ENCODE measurements at places on chromosomes 3 and 15. TPM values are rescaled to one million over a fixed set of nuclear protein-coding genes. Genes with fewer than 3 reads are reported as not detected.
A peak's percentile ranks its signal among the peaks of the same experiment; 100 is the strongest.

Gene LHFPL4
- polyA plus RNA-seq = 0.06 TPM

Gene LAMB2
- polyA plus RNA-seq = not detected

Gene PLA2G4D
- polyA plus RNA-seq = not detected

Gene PHLDB2
- polyA plus RNA-seq = 24.8 TPM

Gene ARPC4
- 428 TPM for polyA plus RNA-seq

Gene GOLGA6B
- not detected for polyA plus RNA-seq

Gene ZCWPW2
- 0.46 TPM for polyA plus RNA-seq

GRCh38 chr15:70486451-70487386 lies 276.6 kb downstream of the UACA start:
- H3K27me3 ChIP-seq = peaks cover 30% of the 10 kb centered on the region
- H3K27ac ChIP-seq = peak overlapping the region; percentile 71
- peak; percentile 85 for DNase-seq
- no peaks in the 10 kb centered on the region for H3K36me3 ChIP-seq

DNA sequence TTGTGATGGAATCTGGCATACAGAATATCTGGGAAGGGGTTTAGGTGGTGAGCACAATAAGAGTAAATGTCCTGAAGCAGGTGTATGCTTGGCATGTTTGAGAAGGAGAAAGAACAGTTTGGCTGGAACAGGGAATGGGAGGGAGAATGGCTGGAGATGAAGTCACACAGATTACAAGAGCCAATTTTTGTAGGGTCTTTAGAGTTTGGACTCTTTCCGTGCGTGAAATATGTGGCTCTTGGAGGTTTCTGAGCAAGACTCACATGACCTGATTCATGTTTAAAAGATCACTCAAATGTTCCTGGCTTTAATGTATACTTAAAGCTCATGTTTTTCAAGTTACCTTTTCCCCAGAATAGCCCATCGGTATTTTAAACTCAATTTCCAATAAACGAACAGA lies 32.8 kb downstream of the SPRED1 start:
- H3K4me3 ChIP-seq = no peak overlapping the region
- no peaks in the 10 kb centered on the region for H3K36me3 ChIP-seq
- no peaks in the 10 kb centered on the region for H3K4me1 ChIP-seq
- no peak for DNase-seq

GRCh38 chr3:126081618-126082361 lies 2.1 kb downstream of the SLC41A3 start:
- no peaks in the 10 kb centered on the region for H3K36me3 ChIP-seq
- H3K4me3 ChIP-seq = peak overlapping the region; percentile 25
- H3K4me1 ChIP-seq = peaks cover 29% of the 10 kb centered on the region
- no peak for DNase-seq

GRCh38 chr3:119597548-119598288 lies at the start of gene PLA1A:
PLA1A (plus strand) TSS chr3:119597885; CDS start chr3:119597914, 29 bp downstream.
- no peak for DNase-seq
- no peaks in the 10 kb centered on the region for H3K36me3 ChIP-seq
- H3K4me1 ChIP-seq = no peaks in the 10 kb centered on the region
- H3K27ac ChIP-seq = no peak within 1 kb of the TSS
- H3K4me3 ChIP-seq = no peak within 1 kb of the TSS
- no peaks in the 10 kb centered on the region for H3K27me3 ChIP-seq

GRCh38 chr3:126541628-126542339 lies 16.9 kb downstream of the C3orf22 start:
- DNase-seq = no peak
- peaks cover 3% of the 10 kb centered on the region for H3K27me3 ChIP-seq
- H3K27ac ChIP-seq = no peak overlapping the region
- no peaks in the 10 kb centered on the region for H3K36me3 ChIP-seq

DNA sequence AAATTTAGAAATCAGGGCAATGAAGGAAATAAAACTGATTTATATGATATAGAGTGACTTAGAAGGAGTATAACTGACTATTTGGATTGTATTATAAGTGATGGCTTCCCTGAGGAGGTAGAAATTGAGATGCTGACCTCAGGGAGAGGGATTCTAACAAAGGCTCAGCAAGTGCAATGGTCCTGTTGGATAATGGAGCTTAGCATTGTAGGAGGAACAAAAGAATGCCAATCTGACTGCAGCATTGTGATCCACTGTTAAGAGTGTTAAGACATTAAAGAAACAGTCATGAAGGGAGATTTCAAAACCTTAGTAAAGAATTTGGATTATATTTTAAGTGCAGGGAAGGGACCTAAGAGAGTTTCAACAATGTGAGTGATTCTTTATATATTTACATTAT lies 158.4 kb upstream of the NAALADL2 start:
- no peaks in the 10 kb centered on the region for H3K36me3 ChIP-seq
- no peak overlapping the region for H3K4me3 ChIP-seq
- H3K27ac ChIP-seq = no peak overlapping the region
- H3K27me3 ChIP-seq = peaks cover 1% of the 10 kb centered on the region

DNA sequence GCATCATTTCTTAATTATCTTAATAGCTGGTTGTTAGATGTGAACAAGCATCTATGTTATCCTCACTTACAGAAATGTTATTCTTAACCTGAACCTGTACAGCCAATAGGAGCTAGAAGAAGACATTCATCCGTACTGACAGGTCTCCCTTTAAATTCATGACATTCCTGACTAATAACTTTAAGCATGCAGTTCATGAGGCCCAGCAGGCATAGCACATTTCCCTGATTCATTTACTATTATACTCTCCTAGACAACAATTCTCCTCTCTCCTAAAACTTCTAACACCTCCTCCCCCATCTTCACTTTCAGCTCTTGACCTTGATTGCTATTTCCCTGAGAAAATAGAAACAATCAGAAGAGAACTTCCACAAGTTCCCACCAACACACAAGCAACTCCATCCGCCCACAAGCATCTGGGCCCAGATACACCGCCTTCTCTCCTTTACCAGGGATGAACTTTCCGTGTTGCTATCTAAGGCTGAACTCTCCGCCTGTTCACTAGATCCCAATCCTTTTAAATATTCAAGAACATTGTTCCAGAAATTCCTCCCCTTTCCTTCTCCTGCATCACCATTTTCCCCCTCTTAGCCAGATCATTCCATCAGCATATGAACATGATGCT lies 62.9 kb upstream of the SPRED1 start:
- no peak overlapping the region for H3K27ac ChIP-seq
- no peaks in the 10 kb centered on the region for H3K4me1 ChIP-seq
- no peak for DNase-seq
- no peaks in the 10 kb centered on the region for H3K27me3 ChIP-seq
- H3K36me3 ChIP-seq = no peaks in the 10 kb centered on the region
- H3K4me3 ChIP-seq = no peak overlapping the region

GRCh38 chr3:126978291-126978690 lies 4.6 kb upstream of the PLXNA1 start:
- no peak for DNase-seq
- no peak overlapping the region for H3K27ac ChIP-seq
- peaks cover 11% of the 10 kb centered on the region for H3K4me1 ChIP-seq
- H3K27me3 ChIP-seq = peaks cover 34% of the 10 kb centered on the region
- peaks cover 8% of the 10 kb centered on the region for H3K36me3 ChIP-seq
- no peak overlapping the region for H3K4me3 ChIP-seq

- no peak for DNase-seq
- H3K4me3 ChIP-seq = no peak overlapping the region
- H3K36me3 ChIP-seq = no peaks in the 10 kb centered on the region
- no peaks in the 10 kb centered on the region for H3K27me3 ChIP-seq
- no peak overlapping the region for H3K27ac ChIP-seq
- H3K4me1 ChIP-seq = peaks cover 62% of the 10 kb centered on the region
Measured at GRCh38 chr3:71132995-71133730, 450.4 kb downstream of the FOXP1 start.

GRCh38 chr3:107637416-107638183 lies 114.8 kb downstream of the BBX start:
- H3K4me3 ChIP-seq = no peak overlapping the region
- no peak overlapping the region for H3K27ac ChIP-seq
- H3K36me3 ChIP-seq = no peaks in the 10 kb centered on the region
- no peaks in the 10 kb centered on the region for H3K27me3 ChIP-seq

- H3K27me3 ChIP-seq = no peaks in the 10 kb centered on the region
- peak; percentile 44 for DNase-seq
- H3K36me3 ChIP-seq = no peaks in the 10 kb centered on the region
- H3K4me1 ChIP-seq = no peaks in the 10 kb centered on the region
- no peak overlapping the region for H3K4me3 ChIP-seq
- H3K27ac ChIP-seq = no peak overlapping the region
Measured at GRCh38 chr15:89647191-89647851, 7.9 kb downstream of the KIF7 start.

GRCh38 chr3:99126316-99126715 lies 224.8 kb upstream of the DCBLD2 start:
- no peaks in the 10 kb centered on the region for H3K36me3 ChIP-seq
- DNase-seq = no peak
- H3K27me3 ChIP-seq = no peaks in the 10 kb centered on the region

DNA sequence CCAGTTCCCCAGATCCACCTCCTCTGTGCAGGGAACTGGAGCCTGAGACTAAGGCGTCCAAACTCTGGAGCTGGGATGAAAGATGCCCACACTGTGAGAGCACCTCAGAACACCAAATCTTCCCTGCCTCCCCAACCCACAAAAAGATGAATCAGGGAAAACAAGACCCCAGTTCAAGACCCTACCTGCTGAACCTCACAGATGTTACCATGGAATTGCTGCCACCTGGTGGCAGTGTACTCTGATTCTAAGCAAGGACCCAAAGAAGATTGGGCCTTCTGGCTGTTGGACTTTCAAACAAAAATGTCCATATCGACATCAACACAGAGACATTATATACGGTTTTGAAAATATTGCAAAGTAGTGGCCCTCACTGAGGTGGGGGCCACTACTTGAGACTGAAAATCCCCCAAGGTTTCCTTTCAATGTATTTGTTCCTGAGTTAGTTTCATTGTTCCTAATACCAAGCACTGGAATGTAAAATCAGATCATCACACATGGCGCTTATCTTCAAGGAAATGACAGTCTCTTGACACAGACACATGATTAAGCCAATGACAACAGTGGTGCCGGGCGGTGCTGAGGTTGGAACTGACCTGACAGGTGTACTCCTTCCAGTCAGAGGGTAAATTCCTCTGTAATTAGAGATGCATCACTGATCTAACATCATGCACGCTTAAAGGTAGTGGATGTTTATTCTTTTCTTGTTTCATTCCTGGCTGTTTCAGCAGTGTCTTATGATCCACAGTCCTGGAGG lies 67.6 kb downstream of the SLC6A11 start:
- no peak overlapping the region for H3K27ac ChIP-seq
- H3K4me1 ChIP-seq = no peaks in the 10 kb centered on the region
- no peak overlapping the region for H3K4me3 ChIP-seq
- H3K27me3 ChIP-seq = peaks cover 3% of the 10 kb centered on the region

- H3K36me3 ChIP-seq = peaks cover 5% of the 10 kb centered on the region
- no peak for DNase-seq
- H3K27me3 ChIP-seq = peaks cover 4% of the 10 kb centered on the region
- peaks cover 78% of the 10 kb centered on the region for H3K4me1 ChIP-seq
- peak overlapping the region; percentile 79 for H3K27ac ChIP-seq
Measured at GRCh38 chr15:29055876-29056275, 170.1 kb downstream of the APBA2 start.

- H3K4me1 ChIP-seq = peaks cover 86% of the 10 kb centered on the region
- no peaks in the 10 kb centered on the region for H3K36me3 ChIP-seq
- DNase-seq = peak; percentile 69
- peak overlapping the region; percentile 87 for H3K27ac ChIP-seq
Measured at GRCh38 chr3:172173316-172174254, 134.2 kb downstream of the FNDC3B start.

GRCh38 chr3:53991240-53991639 lies 99.6 kb upstream of the SELENOK start:
- H3K4me1 ChIP-seq = no peaks in the 10 kb centered on the region
- peaks cover 3% of the 10 kb centered on the region for H3K27me3 ChIP-seq
- no peak for DNase-seq
- H3K4me3 ChIP-seq = no peak overlapping the region
- no peaks in the 10 kb centered on the region for H3K36me3 ChIP-seq
- no peak overlapping the region for H3K27ac ChIP-seq

- H3K4me1 ChIP-seq = peaks cover 21% of the 10 kb centered on the region
- H3K27me3 ChIP-seq = no peaks in the 10 kb centered on the region
- no peak overlapping the region for H3K4me3 ChIP-seq
- H3K36me3 ChIP-seq = peaks cover 3% of the 10 kb centered on the region
- H3K27ac ChIP-seq = no peak overlapping the region
- no peak for DNase-seq
Measured at GRCh38 chr15:64493641-64494040, 33.3 kb downstream of the ZNF609 start.

Measured in immature natural killer cell (primary cell).